ENCODE measurements at places on chromosomes 13 and 19.
A peak's percentile ranks its signal among the peaks of the same experiment; 100 is the strongest.

GRCh38 chr19:32313569-32314265 lies 31.7 kb upstream of the ZNF507 start:
- DNase-seq = no peak

DNA sequence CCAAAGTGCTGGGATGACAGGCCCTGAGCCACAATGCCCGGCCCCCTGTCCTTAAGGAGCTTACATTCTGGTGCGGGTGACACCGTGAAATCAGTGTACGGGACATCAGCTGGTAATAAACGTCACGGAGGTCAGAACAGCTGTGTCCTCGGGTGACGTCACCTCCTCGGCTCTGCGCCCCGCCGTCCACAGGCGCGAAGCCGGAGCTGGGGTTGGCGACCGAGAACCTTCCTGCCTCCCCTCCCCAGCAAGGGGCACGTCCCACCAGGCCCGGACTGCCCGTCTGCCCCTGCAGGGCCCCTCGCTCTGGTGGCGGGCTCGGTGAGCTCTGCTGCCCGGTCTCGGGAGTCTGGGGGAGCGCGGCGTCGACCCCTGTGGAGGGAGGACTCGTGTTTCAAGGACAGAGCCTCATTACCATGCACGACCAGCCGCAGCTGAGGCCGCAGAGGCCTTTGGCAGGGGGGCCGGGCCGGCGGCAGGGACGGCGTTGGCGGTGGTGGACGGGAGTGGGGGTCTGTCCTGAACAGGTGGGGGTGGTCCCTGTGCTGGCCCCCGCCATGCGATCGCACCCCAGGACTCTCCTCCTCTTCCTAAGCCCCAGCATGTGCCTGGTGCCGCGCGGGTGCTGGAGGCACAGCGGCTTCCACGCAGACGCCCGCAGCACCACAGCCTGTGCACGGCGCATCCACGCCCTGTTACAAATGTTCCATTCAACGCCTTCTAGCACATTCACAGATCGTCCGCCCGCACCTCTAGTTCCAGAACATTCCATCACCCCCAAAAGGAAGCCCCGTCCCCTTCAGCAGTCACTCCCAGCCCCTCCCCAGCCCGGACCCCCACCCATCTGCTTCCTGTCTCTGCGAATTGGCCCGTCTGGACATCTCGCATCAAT lies 5.4 kb downstream of the LINGO3 start:
- peak; percentile 28 for DNase-seq

DNA sequence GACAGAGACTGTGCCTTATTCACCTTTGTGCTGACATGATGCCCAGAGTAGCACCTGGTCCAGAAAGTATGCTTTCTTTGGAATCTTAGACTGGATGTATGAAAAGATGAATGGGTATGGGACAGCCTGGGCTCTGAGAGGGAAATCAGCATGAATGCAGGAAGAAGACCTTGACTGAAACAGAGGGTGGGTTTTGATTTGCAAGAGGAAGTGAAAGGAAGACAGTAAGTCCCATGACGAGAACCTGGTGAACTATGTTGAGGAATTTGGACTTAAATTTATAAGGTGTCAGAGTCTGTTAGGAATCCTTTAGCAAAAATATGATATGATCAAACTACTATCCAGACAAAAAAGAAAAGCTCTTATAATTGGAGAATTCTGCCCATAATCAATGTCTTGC lies 301.9 kb downstream of the SPRY2 start:
- no peak for DNase-seq

DNA sequence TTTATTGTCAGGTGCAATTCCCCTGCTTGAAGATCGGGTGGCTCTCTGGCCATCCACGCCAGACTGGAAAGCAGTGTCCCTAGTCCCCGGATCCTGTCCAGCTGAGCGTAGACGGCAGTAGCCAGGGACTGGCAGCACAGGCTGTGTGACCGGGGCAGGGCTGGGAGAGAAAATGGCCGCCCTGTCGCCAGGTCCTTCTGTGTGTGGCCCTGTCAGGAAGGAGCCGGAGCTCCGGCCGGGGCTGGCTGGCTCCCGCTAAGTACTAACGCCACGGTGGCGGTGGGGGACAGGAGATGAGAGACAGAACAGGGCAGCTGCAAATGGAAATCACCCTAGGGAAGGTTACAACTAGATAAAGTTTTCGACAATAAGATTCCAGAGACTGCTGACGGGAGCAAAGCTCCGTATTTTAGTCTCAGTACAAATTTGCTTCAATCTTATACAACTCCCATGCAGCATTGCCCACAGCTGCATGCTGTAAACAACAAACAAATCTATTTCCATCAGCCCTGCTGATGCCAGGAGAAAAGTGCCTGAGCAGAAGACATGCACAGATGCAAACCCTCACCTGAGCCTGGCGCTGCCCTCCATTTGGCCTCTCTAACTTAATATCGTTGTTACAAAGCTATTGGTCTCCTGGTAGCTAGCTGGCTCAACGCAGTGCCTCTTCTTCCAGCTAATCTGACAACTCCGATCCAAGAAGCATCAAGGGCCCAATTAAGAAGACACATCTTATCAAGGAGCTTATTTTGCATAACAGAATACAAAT lies 253.0 kb downstream of the TSHZ3 start:
- DNase-seq = no peak
